ENCODE measurements at places on chromosomes 4 and X.

GRCh38 chr4:52957220-52957686 lies 95.1 kb downstream of the RASL11B start:
- no peak for DNase-seq

DNA sequence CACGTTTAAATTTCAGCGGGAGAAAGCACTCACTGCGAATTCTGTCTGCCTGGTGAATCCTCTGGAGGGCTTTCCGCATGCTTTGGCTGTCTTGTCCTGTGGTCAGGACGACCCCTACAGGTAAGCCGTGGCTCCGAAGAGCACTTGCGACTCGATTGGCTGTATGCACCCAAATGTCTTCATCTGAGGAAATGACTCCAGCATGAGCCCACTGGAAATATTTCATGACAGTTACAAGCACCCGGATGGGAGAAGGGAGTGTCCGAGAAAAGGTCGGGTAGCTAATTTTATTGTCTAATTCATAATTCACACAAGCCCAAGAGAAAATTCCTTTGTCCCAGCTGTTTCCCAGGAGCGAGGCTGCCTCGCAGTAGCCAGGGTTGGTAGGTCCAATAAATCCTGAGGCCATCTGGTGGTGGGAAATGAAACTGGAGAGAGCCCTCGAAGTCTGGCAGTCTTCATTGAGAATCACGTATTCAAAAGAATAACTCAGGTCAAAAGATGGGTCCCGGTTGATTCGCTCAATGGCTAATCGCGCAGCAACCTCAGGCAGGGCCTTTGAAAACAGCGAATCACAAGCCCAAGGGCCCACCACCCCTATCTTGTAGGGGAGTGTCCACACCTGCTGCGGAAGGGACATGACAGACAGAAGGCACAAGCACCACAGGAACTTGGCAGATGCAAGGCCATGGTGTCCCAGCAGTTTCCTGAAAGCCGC lies 6.6 kb downstream of the GUCY2F start:
- no peak for DNase-seq

GRCh38 chr4:170089274-170089667 lies 485 bp downstream of the AADAT start:
- no peak for DNase-seq

GRCh38 chr4:57109411-57109846 lies 756 bp downstream of the IGFBP7 start:
- no peak for DNase-seq

DNA sequence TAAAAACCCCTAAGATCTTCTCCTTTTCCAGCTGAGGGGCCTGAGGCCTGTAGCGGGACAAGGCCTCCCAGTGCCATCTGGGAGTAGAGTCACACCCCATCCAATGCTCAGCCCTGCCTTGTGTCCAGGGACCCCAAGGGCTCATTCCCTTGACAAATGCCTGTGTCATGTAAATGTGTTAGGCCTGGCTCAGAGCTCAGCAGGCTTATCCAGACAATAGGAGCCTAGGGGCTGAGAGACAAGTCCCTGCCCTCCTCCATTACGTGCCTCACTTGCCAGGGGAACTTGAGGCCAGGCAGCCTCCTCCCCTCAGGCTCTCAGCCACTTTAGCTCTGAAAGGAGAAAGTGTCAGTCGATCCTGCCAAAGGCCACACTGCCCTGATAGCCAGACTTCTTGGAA lies 166.8 kb upstream of the MAMLD1 start:
- DNase-seq: no peak
